ENCODE measurements at places on chromosomes 7 and 10. TPM values are rescaled to one million over a fixed set of nuclear protein-coding genes. Genes with fewer than 3 reads are reported as not detected.

DNA sequence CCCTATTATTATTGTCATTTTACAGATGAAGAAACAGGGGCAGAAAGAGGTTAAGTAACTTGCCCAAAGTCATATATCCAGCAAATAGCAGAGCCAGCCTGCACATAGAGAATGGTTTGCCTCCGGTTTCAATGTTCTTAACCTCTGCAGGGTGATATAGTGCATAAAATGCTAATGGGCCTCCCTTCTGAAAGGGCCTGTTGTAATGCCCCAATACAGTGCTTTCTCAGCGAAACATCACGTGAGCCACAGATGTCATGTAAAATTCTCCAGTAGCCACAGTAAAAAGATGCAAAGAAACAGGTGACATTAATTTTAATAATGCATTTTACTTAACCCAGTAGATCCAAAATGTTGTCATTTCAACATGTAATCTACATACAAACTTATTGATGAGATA lies 38.1 kb downstream of the LRGUK start:
- no peaks in the 10 kb centered on the region for H3K4me1 ChIP-seq
- H3K27ac ChIP-seq, result no peak overlapping the region
- DNase-seq, result no peak
- H3K27me3 ChIP-seq, result no peaks in the 10 kb centered on the region
- no peak overlapping the region for H3K4me3 ChIP-seq

- H3K27me3 ChIP-seq, result no peaks in the 10 kb centered on the region
- no peaks in the 10 kb centered on the region for H3K36me3 ChIP-seq
- H3K4me1 ChIP-seq, result peaks cover 11% of the 10 kb centered on the region
- DNase-seq, result no peak
Observed at GRCh38 chr7:711922-712380, 14.5 kb upstream of the DNAAF5 start.

GRCh38 chr10:75646916-75647315 lies 215.5 kb downstream of the LRMDA start:
- no peaks in the 10 kb centered on the region for H3K4me1 ChIP-seq
- H3K27me3 ChIP-seq, result no peaks in the 10 kb centered on the region
- no peaks in the 10 kb centered on the region for H3K36me3 ChIP-seq
- no peak for DNase-seq
- no peak overlapping the region for H3K4me3 ChIP-seq

DNA sequence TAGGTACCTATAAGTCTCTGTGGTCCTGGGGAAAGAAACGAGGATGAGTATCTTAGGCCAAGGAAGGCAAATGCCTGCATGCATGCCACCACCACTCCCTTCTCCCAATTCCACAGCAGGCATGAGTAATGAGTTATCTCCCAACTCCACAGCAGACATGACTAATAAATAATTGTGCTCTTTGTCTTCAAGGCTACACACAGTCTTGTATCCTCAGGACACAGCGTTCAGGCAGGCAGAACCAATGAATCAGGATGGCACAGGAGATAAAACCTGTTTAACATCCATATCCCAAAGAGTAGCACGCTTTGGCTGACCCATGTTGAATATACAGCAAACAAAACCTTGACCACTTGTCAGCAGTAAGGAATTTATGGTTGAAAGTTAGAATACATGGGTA lies 229.7 kb upstream of the NFE2L3 start:
- DNase-seq, result no peak
- H3K27me3 ChIP-seq, result no peaks in the 10 kb centered on the region
- H3K4me3 ChIP-seq, result no peak overlapping the region
- H3K4me1 ChIP-seq, result no peaks in the 10 kb centered on the region
- no peak overlapping the region for H3K27ac ChIP-seq
- no peaks in the 10 kb centered on the region for H3K36me3 ChIP-seq

GRCh38 chr10:44334091-44334490 lies 50.8 kb downstream of the CXCL12 start:
- no peaks in the 10 kb centered on the region for H3K4me1 ChIP-seq
- H3K27me3 ChIP-seq, result no peaks in the 10 kb centered on the region
- H3K4me3 ChIP-seq, result no peak overlapping the region
- H3K27ac ChIP-seq, result no peak overlapping the region

DNA sequence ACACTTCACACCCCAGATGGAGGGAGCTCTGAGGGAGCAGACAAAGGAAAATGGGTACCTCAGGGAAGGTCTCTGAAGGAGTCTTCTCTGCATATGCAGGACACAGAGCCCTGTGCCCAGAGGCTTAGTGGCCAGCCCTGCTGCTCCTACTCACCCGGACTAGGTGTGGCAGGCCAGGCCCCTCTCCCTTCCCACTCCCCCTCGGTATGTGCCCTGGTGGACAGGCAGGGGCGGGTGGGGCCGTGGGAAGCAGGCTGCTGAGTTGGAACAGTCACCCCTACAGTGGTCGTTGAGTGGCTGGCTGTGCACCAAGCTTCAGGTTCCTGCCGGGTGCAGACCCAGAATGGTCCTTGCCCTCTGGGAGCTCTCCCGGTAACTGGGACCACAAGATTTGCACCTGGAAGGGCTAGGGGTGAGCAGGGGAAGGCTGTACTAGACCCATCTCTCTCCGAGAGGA lies 68.6 kb downstream of the ZMIZ1 start:
- no peak overlapping the region for H3K4me3 ChIP-seq
- peak overlapping the region; percentile 83 for H3K27ac ChIP-seq
- H3K36me3 ChIP-seq, result no peaks in the 10 kb centered on the region
- H3K4me1 ChIP-seq, result peaks cover 42% of the 10 kb centered on the region
- DNase-seq, result no peak

The IFT22 gene
- total RNA-seq, result 18.0 TPM

The JAKMIP3 gene
- 0.44 TPM for total RNA-seq

DNA sequence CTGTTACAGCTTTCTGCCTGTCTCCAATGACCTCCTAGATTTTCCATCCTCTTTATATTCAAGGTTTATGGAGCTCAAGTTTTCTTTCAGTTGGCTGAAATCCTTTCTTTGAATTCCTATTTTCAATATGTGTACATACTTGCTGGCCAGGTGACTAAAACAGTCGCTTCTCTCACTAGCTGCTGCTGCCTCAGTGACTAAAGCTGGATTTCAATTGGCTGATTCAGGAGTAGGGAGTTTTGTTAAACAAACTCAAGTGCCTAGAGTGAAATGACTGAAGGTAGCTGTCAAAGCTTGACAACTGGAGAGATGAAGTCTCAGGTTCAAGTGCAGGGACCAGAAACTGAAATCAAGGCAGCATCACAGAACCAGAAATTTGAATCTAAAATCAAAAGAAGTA lies 6.7 kb upstream of the POLR1F start:
- H3K4me3 ChIP-seq, result no peak overlapping the region
- H3K27ac ChIP-seq, result no peak overlapping the region
- no peaks in the 10 kb centered on the region for H3K36me3 ChIP-seq
- no peaks in the 10 kb centered on the region for H3K27me3 ChIP-seq
- no peak for DNase-seq

- H3K4me1 ChIP-seq, result no peaks in the 10 kb centered on the region
- no peak overlapping the region for H3K4me3 ChIP-seq
- no peaks in the 10 kb centered on the region for H3K27me3 ChIP-seq
- H3K27ac ChIP-seq, result no peak overlapping the region
Observed at GRCh38 chr7:80412842-80413241, 99.0 kb downstream of the GNAT3 start.

GRCh38 chr10:72370201-72370722 lies 15.5 kb upstream of the DNAJB12 start:
- no peak overlapping the region for H3K27ac ChIP-seq
- DNase-seq, result no peak
- no peaks in the 10 kb centered on the region for H3K27me3 ChIP-seq
- H3K4me3 ChIP-seq, result no peak overlapping the region
- H3K4me1 ChIP-seq, result no peaks in the 10 kb centered on the region
- H3K36me3 ChIP-seq, result no peaks in the 10 kb centered on the region

The GOT1 gene
- 19.9 TPM for total RNA-seq

The NPC1L1 gene
- total RNA-seq, result 0.44 TPM

GRCh38 chr10:6114805-6115341 lies 26.0 kb downstream of the RBM17 start:
- H3K4me3 ChIP-seq, result no peak overlapping the region
- H3K36me3 ChIP-seq, result peaks cover 51% of the 10 kb centered on the region
- peak overlapping the region; percentile 41 for H3K27ac ChIP-seq
- H3K4me1 ChIP-seq, result no peaks in the 10 kb centered on the region
- no peaks in the 10 kb centered on the region for H3K27me3 ChIP-seq

DNA sequence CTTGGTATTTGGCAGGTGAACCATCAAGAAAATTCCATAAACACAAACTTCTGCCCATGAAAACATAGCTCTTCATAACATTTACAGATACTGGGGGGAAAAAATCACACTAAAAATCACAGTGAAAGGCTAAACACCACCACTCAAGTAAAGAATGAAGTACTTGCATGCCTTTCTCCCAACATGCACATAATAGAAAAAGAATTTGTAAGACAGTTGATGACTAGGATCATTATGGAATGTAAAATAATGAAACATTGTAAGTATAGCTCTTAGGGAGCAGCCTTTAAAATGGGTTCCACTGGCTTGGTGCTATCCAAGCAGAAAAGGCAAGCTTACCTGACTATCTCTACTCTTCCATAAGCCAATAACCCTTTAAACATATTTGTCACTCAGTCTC lies 299.9 kb upstream of the LRRN3 start:
- H3K4me3 ChIP-seq, result no peak overlapping the region
- no peak overlapping the region for H3K27ac ChIP-seq
- no peaks in the 10 kb centered on the region for H3K27me3 ChIP-seq

DNA sequence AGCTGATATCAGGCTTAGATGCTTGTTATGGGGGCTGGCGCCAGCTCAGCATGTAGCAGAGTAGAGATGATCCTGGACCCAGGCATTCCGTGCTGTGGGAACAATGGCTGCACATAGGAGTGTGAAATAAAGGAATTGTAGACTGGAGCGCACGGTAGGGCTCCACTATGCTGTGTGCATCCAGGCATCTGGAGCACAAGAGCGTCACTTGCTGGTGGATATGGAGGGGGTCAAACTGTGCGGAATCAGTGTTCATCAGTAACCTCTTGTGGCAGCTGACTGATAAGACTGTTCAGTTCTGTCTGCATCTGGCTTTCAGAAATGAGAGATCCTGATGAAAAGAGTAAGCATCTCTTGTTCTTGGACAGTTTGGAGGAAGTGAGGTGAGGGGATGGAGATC lies 55.8 kb downstream of the ZNF503 start:
- H3K27ac ChIP-seq, result no peak overlapping the region
- no peaks in the 10 kb centered on the region for H3K36me3 ChIP-seq
- no peak for DNase-seq
- no peaks in the 10 kb centered on the region for H3K27me3 ChIP-seq
- no peaks in the 10 kb centered on the region for H3K4me1 ChIP-seq
- H3K4me3 ChIP-seq, result no peak overlapping the region

GRCh38 chr10:103244666-103245271 lies 918 bp upstream of the RPEL1 start:
- no peak overlapping the region for H3K4me3 ChIP-seq
- peak; percentile 64 for DNase-seq
- no peaks in the 10 kb centered on the region for H3K36me3 ChIP-seq
- H3K27ac ChIP-seq, result no peak overlapping the region

- H3K4me3 ChIP-seq, result no peak overlapping the region
- no peaks in the 10 kb centered on the region for H3K4me1 ChIP-seq
- no peaks in the 10 kb centered on the region for H3K36me3 ChIP-seq
- no peak overlapping the region for H3K27ac ChIP-seq
- no peaks in the 10 kb centered on the region for H3K27me3 ChIP-seq
- no peak for DNase-seq
Observed at GRCh38 chr10:14889318-14889717, 10.7 kb downstream of the SUV39H2 start.

- H3K36me3 ChIP-seq, result no peaks in the 10 kb centered on the region
- no peaks in the 10 kb centered on the region for H3K4me1 ChIP-seq
- H3K27me3 ChIP-seq, result peaks cover 4% of the 10 kb centered on the region
- DNase-seq, result peak; percentile 33
- peak overlapping the region; percentile 50 for H3K4me3 ChIP-seq
- peak overlapping the region; percentile 38 for H3K27ac ChIP-seq
Observed at GRCh38 chr7:155206318-155207020, 91.2 kb upstream of the INSIG1 start.

The HOXA4 gene
- 4.4 TPM for total RNA-seq

- H3K27ac ChIP-seq, result no peak overlapping the region
- no peaks in the 10 kb centered on the region for H3K27me3 ChIP-seq
- H3K4me3 ChIP-seq, result no peak overlapping the region
- no peaks in the 10 kb centered on the region for H3K36me3 ChIP-seq
- no peak for DNase-seq
- H3K4me1 ChIP-seq, result no peaks in the 10 kb centered on the region
Observed at GRCh38 chr7:98797150-98797549, 72.7 kb downstream of the TMEM130 start.

DNA sequence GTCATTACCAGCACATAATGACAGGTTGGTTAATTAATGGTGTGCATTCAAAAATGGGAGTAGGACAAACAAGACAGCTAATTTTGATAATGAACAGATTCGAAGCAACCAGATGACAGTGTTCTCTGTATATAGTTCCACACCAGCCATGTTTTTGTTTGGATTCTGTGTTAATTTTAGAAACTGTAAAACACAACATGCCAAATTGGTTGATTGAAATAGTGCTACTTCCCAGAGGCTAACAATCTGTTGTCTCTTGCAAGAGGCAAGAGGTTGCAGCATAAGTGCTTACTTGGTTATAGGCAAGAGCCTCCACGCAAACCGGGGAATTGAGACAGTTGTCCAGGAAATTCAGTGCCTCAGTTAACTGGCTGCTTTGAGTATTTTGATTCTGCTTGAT lies 170.2 kb upstream of the HABP2 start:
- peaks cover 6% of the 10 kb centered on the region for H3K4me1 ChIP-seq
- no peaks in the 10 kb centered on the region for H3K36me3 ChIP-seq
- no peak overlapping the region for H3K4me3 ChIP-seq

DNA sequence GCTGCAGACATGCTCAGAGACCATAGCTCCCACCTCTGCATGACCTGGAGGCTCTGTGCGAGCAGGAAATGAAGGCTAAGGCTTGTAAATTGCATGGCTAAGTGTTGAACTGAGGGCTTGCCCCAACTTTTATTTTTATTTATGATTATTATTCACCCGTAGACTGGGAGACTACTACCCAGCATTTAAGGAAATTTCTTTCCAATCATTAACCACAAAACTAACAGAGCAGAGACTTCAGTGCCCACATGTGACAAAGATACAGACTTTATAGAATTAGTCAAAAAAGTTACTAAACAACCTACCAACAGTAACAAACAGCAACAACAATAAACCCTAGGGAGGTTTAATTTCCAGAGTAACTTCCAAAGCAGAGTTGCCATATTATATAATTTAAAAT lies 39.7 kb downstream of the MCMBP start:
- no peak for DNase-seq
- no peaks in the 10 kb centered on the region for H3K36me3 ChIP-seq
- H3K27me3 ChIP-seq, result no peaks in the 10 kb centered on the region
- no peak overlapping the region for H3K27ac ChIP-seq
- H3K4me1 ChIP-seq, result peaks cover 6% of the 10 kb centered on the region
- no peak overlapping the region for H3K4me3 ChIP-seq

- H3K27me3 ChIP-seq, result no peaks in the 10 kb centered on the region
- H3K27ac ChIP-seq, result peak overlapping the region; percentile 79
- peak overlapping the region; percentile 92 for H3K4me3 ChIP-seq
Observed at GRCh38 chr7:114922652-114923402, 933 bp downstream of the MDFIC start.

DNA sequence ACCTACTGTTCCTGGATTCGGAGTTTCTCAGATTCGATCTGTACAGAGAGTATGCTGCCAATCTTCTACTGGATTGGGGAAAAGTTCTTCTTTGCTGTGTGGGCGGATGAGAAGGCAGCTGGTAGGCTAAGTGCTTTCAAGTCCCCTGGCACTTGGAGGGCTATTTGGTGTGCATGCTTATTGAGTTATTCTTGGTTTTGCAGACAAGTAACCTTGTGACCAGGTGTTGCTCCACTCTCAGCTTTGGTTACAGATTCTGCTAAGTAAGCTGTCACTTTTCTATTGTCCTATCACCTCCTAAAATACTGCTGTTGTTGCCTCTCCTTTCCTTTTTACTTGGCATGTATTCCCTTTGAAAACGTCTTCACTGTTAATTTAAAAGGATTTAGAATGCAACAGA lies 1375.1 kb upstream of the LRRTM3 start:
- H3K4me3 ChIP-seq, result no peak overlapping the region
- no peak overlapping the region for H3K27ac ChIP-seq
- no peaks in the 10 kb centered on the region for H3K36me3 ChIP-seq
- DNase-seq, result no peak
- H3K27me3 ChIP-seq, result no peaks in the 10 kb centered on the region
- H3K4me1 ChIP-seq, result no peaks in the 10 kb centered on the region

Data from tibial nerve (tissue), 4 donors.